ENCODE measurements at places on chromosomes 1 and 21.

DNA sequence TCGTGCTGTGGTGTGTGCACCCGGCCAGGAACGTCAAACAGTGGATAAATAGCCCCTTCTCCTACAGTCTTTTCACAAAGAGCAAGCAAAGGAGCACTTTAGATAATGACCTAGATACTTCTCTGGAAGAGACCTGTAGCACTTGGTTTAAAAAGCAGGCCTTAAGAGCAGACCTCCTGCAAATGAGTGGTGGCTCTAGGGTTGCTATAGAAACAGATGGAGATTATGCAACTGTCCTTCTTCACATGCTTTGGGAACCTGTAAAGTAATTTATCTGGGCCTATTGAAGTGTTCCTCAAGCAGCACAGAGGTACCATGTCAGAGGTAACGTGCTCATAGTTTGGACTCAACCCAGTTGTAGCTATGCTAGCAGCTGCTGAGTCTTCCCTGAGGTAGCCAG is 208.2 kb upstream of the KIAA0040 start:
- DNase-seq = no peak

DNA sequence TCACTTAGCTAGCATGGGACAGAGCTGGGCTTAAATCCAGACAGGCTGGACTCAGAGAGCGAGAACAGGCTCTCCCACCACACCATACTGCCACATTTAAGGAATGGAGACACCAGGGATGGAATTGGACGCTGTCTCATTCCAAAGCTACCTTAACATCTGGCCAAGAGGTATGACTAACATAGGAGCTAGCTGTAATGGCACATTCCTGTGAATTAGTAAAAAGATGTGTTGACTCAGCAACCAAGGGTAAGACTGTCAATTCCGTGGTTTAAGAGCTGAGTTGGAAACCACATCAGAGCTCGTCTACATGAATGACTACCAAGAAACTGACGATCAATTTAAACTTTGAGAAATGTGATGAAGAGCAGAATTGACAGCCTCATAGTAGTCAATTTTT is 8.3 kb upstream of the TNFRSF9 start:
- DNase-seq = no peak

GRCh38 chr1:241310451-241310850 is 46.6 kb downstream of the RGS7 start:
- DNase-seq = no peak

DNA sequence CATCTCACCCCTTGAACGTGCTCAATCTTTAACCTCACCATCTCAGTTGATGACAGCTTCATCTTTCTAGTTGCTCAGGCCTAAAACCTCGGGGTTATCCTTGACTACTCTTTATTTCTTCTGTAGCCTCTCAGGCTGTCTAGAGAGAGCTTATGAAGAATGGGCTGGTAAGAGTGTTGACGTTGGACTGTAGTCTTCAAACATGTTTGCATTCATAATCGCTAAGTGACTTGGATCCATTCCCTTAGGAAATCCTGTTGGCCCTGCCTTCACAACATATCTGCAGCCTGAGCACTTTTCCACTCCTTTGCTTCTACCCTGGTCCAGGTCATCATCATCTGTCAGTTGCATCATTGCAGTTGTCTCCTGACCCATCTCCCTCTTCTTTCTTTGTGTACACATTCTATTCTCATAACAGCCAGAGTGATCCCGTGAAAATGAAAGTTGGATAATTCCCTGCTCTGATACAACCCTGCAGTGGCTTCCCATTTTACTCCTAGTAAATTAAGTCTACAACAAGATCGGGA is 10.5 kb downstream of the UCK2 start:
- DNase-seq = no peak

- no peak for DNase-seq
Measured at GRCh38 chr1:20102875-20103274, 16.5 kb downstream of the PLA2G2D start.

GRCh38 chr1:226684026-226684425 is 55.1 kb downstream of the ITPKB start:
- no peak for DNase-seq
